ENCODE measurements at places on chromosomes 7 and 10. TPM values are rescaled to one million over a fixed set of nuclear protein-coding genes. Genes with fewer than 3 reads are reported as not detected.
A peak's percentile ranks its signal among the peaks of the same experiment; 100 is the strongest.

DNA sequence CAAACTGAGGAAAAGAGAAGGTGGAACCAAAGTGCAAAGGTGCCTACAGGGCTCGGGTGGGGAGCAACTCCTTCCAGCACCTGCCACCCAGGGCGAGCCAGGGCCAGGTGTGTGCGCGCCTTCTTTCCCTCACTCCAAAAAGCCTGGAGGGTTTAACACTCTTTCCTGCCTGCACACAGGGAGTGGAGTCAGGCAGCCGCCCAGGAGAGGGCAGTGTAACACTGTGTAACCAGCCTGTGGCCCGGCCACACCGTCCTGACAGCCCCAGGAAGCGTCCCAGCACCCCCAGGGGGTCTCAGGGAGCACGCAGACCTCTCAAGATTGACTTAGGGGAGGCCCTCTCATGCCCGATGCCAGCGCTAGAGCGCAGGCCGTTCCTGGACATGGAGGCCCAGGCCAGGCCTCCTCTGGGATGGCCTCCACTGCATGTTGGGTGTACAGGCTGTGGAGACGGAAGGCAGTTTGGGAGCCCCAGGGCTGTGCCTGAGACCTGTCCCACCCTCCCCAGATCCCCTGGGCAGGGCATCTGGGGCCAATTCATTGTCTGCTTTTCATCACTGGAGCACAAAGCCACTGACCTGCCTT lies 13.4 kb downstream of the BRI3 start:
- H3K36me3 ChIP-seq = peaks cover 5% of the 10 kb centered on the region
- no peak for DNase-seq
- H3K27ac ChIP-seq = no peak overlapping the region

The SORBS1 gene
- 2.8 TPM for total RNA-seq

GRCh38 chr10:22455068-22455857 lies 110.0 kb downstream of the SPAG6 start:
- DNase-seq = peak; percentile 26
- no peak overlapping the region for H3K4me3 ChIP-seq
- H3K36me3 ChIP-seq = no peaks in the 10 kb centered on the region
- no peak overlapping the region for H3K27ac ChIP-seq
- no peaks in the 10 kb centered on the region for H3K4me1 ChIP-seq

DNA sequence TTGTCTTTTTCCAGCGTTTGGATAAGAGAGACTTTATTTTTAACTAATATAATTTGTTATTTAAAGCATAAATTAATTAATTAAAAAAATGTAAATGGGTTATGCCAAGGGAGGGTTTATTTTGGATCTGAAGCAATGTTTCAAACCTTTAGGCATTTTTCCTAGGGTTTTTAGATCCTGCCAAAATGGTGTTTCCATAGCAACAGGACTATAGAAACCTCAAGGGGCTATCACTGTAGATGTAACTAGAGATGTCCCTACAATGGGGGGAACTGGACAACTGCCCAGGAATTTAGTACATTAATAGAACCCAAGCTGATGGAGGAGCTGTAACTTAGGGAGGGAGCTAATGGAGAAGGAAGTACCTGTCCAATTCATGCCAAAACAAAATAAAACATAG lies 57.3 kb downstream of the SLC39A12 start:
- no peak overlapping the region for H3K27ac ChIP-seq
- H3K27me3 ChIP-seq = no peaks in the 10 kb centered on the region
- no peak for DNase-seq
- H3K36me3 ChIP-seq = no peaks in the 10 kb centered on the region

GRCh38 chr10:11869219-11869618 lies 46.1 kb downstream of the PROSER2 start:
- no peak for DNase-seq
- H3K4me3 ChIP-seq = no peak overlapping the region
- H3K27ac ChIP-seq = no peak overlapping the region
- H3K36me3 ChIP-seq = no peaks in the 10 kb centered on the region
- peaks cover 2% of the 10 kb centered on the region for H3K27me3 ChIP-seq

The NSUN6 gene
- total RNA-seq = 36.9 TPM

- H3K4me3 ChIP-seq = peak overlapping the region; percentile 61
- no peaks in the 10 kb centered on the region for H3K27me3 ChIP-seq
- peak; percentile 66 for DNase-seq
- H3K36me3 ChIP-seq = no peaks in the 10 kb centered on the region
Observed at GRCh38 chr10:102644646-102645387, 538 bp downstream of the TRIM8 start.

- H3K27me3 ChIP-seq = no peaks in the 10 kb centered on the region
- no peaks in the 10 kb centered on the region for H3K4me1 ChIP-seq
- H3K36me3 ChIP-seq = no peaks in the 10 kb centered on the region
- no peak overlapping the region for H3K27ac ChIP-seq
Observed at GRCh38 chr7:96441436-96442084, 119.7 kb upstream of the SLC25A13 start.

DNA sequence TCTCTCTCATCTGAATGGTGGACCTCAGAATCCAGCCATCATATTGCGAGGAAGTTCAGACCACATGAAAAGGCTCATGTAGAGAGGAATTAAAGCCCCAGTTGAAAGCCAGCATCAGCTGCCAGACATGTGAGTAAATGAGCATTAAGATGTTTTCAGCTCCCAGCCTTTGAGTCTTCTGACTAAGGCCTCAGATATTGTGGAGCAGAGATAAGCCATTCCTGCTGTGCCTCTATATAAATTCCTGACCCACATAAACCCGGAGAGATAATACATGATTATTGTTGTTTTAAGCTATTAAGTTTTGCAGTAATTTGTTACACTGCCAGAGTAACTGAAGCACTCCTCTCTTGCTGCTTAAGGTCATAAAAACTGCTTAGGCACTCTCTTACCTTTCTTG lies 14.6 kb downstream of the FAM149B1 start:
- H3K36me3 ChIP-seq = peaks cover 29% of the 10 kb centered on the region
- no peak for DNase-seq
- no peak overlapping the region for H3K4me3 ChIP-seq
- no peak overlapping the region for H3K27ac ChIP-seq
- no peaks in the 10 kb centered on the region for H3K27me3 ChIP-seq

DNA sequence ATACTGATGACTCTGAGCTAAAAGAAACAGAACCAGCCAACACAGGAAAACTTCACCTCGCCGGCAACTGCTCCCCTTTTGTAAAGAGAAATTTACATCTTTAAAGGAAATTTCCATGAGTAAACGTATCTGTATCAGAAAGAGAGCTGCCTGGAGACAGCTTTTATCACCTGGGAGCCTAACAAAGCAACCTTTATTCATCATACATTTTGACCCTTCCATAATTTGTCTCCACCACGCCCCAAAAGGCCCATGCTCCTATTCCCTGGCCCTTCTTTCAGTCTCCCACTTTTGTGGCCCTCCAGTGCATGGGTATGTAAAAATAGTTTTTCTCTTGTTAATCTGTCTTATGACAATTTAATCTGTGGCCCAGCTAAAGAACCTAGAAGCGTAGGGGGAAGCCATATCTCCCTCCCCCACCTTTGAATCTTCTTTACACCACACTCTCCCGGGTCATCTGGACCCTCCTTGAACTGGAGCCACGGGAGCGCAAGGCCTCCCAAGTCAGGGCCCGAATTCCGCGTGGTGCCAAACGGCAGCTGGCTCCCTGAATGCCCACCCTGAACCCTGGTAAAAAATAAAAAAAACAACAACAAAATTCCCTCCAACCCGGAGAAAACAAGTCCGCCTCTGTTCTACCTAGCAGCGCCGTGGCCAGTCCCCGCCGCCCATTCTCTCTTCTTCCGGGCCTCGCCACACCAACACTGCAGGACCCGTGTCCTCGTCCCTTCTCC lies 15.4 kb upstream of the FKBP9 start:
- no peaks in the 10 kb centered on the region for H3K27me3 ChIP-seq
- no peak for DNase-seq
- H3K4me3 ChIP-seq = peak overlapping the region; percentile 66
- peaks cover 11% of the 10 kb centered on the region for H3K4me1 ChIP-seq

DNA sequence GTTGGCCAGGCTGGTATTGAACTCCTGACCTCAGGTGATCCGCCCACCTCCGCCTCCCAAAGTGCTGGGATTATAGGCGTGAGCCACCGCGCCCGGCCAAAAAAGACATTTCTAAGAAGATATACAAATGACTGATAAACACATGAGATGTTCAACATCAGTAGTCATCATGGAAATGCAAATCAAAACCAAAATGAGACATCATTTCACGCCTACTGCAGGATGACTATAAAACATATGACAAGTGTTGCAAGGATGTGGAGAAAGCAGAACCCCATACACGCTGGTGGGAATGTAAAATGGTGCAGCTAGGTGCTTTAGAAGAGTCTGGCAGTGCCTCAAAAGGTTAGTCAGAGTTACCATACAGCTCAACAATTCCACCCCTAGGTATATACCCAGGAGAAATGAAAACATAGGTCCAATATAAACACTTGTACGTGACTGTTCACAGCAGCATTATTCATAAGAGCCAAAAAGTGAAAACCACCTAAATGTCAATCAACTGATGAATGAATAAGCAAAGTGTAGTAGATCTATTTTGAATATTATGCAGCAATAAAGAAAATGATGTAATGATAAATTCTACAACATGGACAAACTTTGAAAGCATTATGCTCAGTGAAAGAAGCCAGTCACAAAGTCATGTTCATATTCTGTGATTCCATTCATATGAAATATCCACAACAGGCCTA lies 24.5 kb downstream of the TMEM209 start:
- H3K36me3 ChIP-seq = peaks cover 54% of the 10 kb centered on the region
- no peak for DNase-seq
- no peaks in the 10 kb centered on the region for H3K4me1 ChIP-seq
- H3K27ac ChIP-seq = no peak overlapping the region
- H3K27me3 ChIP-seq = no peaks in the 10 kb centered on the region

The FBXL13 gene
- total RNA-seq = 0.85 TPM

The TEX36 gene
- not detected for total RNA-seq

- H3K27me3 ChIP-seq = no peaks in the 10 kb centered on the region
- no peak overlapping the region for H3K4me3 ChIP-seq
- H3K27ac ChIP-seq = no peak overlapping the region
Observed at GRCh38 chr10:71671994-71672946, 47.3 kb downstream of the C10orf105 start.

The OR13A1 gene
- not detected for total RNA-seq

The MYL10 gene
- total RNA-seq = not detected

The ECHDC3 gene
- 4.8 TPM for total RNA-seq

- peaks cover 53% of the 10 kb centered on the region for H3K36me3 ChIP-seq
- H3K27ac ChIP-seq = peak overlapping the region; percentile 96
- H3K4me3 ChIP-seq = peak overlapping the region; percentile 93
- peaks cover 84% of the 10 kb centered on the region for H3K4me1 ChIP-seq
Observed at GRCh38 chr7:44977959-44978335, 868 bp downstream of the MYO1G start.

DNA sequence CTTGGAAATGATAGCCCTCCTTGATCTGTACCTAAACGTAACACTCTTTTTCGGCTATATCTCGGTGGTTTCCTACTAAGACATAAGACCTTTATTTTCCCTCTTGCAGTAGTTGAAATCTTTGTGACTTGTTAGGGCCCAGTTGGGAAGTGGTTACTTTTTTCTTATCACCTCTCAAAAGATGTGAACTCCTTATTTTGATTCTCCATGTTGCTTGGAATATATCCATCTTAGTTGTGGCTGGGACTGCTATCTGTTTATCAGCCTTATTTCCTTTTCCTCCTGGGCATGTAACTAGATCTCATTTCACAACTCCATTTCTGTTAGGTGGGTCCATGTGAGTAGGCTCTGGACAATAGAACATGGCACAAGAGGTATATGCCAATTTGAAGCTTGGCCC lies 4.1 kb upstream of the CPED1 start:
- H3K27me3 ChIP-seq = peaks cover 8% of the 10 kb centered on the region
- peaks cover 13% of the 10 kb centered on the region for H3K4me1 ChIP-seq
- H3K27ac ChIP-seq = no peak overlapping the region
- DNase-seq = no peak
- no peaks in the 10 kb centered on the region for H3K36me3 ChIP-seq

DNA sequence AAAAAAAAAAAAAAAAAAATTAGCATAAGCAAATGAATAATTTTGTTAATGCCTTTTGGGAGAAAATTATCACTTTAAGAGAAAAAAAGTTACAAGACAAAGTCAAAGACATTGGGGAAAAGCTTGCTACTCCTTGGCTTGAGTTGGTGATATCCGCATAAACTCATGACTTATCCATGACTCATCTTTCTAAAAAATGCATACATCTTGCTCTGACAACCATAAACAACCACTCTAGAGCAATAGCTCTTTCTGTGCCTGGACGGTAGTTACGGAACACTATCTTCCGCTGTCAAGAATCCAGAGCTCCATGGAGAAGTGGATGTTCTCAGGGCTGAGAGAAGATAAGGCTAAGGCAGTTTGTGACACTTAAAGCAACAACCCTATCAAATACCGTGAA lies 281.1 kb upstream of the PFKP start:
- DNase-seq = no peak
- H3K36me3 ChIP-seq = no peaks in the 10 kb centered on the region
- no peak overlapping the region for H3K4me3 ChIP-seq
- H3K4me1 ChIP-seq = no peaks in the 10 kb centered on the region
- no peaks in the 10 kb centered on the region for H3K27me3 ChIP-seq
- no peak overlapping the region for H3K27ac ChIP-seq

GRCh38 chr7:33789871-33790630 lies 115.3 kb upstream of the BMPER start:
- H3K4me3 ChIP-seq = no peak overlapping the region
- H3K27ac ChIP-seq = no peak overlapping the region
- no peaks in the 10 kb centered on the region for H3K4me1 ChIP-seq
- no peak for DNase-seq

DNA sequence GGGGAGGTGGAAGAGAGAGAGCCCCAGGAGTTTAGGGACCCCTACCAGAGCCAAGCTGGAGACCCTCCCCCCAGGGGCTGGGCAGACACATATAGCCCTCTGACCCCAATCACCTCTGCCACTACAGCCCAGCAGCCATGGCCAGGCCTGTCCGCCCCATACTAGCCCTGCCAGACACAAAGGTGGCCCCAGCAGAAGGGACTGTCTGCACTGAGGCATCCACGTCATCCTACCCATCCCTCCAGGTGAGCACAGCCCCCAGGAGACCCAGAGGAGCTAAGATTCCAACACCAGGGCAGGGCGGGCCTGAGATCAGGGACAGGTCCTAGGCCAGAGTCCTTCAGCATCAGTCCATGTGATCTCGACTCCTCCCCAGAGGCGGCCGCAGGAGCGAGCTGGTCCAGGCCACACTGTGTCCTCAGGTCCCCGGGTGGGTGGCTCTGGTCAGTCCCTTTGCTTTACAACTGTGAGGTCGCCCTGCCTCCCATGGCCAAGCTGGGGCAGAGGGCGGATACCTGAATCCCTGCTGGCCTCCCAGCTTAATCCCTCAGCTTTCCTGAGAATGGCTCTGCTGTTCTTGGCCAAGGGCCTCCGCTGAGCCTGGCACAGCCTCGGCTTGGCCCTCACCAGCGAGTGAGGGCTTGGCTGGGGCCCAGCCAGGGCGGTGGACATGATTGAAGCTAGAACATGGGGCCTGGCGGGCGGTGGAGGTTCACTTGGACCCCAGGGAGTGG lies 14.3 kb upstream of the ELN start:
- H3K27me3 ChIP-seq = no peaks in the 10 kb centered on the region
- no peak overlapping the region for H3K27ac ChIP-seq
- no peak overlapping the region for H3K4me3 ChIP-seq
- DNase-seq = no peak

Measured in natural killer cell (primary cell).